ENCODE measurements at places on chromosomes 7 and 10. TPM values are rescaled to one million over a fixed set of nuclear protein-coding genes. Genes with fewer than 3 reads are reported as not detected.

Gene STEAP1B
- not detected for total RNA-seq

Gene CALML3
- not detected for total RNA-seq

DNA sequence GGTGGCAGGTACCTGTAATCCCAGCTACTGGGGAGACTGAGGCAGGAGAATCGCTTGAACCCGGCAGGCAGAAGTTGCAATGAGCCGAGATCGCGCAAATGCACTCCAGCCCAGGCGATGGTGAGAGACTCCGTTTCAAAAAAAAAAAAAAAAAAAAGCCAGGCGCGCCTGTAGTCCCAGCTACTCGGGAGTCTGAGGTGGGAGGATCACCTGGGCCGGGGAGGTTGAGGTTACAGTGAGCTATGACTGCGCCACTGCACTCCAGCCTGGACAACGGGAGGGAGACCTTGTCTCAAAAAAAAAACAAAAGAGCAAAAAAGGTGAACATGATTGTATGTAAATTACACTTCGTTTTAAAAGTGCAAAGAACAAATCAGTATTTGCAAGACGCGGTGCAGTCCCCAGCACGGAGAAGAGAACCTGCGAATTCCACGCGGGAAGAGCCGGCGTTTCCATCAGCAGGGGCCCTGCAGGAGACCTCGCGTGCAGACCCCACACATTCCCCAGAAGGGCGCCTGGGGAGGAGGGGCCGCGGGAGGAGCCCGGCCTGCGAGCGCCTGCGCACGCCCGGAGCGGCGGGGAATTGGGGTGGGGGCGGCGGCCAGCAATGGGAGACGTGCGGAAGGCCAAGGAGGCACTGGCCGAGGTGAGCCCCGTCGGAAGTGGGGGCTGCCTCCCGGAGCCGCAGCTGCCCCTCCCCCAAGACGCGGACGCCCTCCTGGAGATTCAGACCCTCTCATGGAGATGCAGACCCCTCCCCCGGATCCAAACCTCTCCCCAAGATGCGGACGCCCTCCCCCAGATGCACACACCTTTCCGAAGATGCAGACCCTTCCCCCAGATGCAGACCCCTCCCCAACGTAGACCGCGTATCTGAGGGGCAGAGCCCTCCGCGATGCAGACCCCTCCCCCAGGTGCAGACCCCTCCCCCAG, 16.7 kb upstream of the SUN1 start:
- peak; percentile 82 for DNase-seq

- DNase-seq = no peak
Observed at GRCh38 chr7:96596120-96596826, 113.4 kb downstream of the SEM1 start.
